ENCODE measurements at places on chromosomes 16 and 17.

DNA sequence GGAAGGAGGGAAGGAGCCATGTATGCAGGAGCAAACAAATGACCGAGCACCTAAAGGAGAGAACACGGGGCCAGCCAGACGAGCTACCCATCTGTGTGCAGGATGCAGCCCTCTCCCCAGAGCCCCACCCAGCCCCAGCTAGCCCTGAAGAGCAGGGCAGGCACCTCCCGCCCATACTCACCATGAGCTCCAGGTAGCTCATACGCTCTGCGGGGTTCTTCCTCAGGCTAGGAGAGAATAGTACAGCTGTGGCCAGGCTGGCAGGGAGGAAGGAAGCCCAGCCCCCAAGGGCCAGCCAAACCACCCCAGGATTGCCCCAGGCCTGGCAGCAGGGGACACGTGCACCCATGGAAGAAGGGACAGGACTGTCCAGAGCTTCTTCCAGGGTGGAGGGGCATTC, 81.9 kb downstream of the KCNJ18 start:
- no peak for DNase-seq

DNA sequence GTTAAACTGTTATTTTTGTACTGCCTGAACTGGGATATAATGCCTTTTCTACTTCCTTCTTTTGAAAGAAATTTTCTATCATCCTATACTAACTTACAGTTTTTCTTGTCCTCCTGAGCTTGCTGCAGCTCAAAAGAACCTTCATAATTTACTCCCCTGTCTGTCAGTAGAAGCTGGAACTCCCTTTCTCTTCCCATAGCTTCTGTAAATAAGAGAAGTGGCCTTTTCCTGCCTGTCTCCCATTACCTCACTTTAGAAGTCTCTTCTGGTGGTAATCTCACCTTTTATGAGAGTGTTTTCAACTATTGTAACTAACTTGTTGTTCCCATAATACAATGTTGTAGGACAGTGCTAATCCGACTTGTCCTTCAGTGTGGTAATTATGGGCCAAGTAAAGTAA, 246.7 kb upstream of the TBX2 start:
- DNase-seq = no peak

GRCh38 chr16:30892670-30893416, 1.0 kb downstream of the BCL7C start:
- DNase-seq = no peak

DNA sequence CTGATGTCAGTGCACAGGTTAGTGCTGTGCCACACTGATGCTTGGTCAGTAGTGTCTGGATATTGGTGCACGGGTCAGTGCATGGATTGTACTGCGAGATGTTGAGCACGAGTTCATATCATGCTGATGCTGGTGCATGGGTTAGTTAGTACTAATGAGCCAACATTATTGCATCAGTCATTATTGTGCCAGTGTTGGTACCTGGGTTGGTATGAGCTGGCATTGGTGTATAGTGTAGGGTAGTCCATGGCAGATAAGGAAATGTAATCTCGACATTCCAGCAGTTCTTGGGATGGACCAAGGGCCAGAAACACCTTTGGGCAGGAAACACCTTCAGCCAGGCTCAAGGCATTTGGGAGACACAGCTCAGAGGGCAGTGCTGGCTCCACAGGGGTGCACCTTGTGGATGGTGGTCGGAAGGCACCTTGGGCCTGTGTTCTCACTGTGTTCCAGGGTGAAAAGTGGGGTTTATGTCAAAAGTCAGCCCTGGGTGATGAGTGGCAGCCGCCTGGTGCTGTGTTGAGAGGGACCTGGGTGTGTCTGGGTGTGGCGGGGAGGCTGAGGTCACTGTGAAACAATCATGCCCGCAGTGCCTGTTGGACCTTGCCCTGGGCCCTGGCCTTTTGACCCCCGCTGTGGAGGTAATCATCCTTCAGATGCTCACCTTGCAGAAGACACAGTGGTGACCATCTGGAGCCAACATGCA, 100.7 kb upstream of the ZNF469 start:
- no peak for DNase-seq

- DNase-seq = no peak
These were observed 41.5 kb downstream of the GLG1 start for GRCh38 chr16:74565378-74565777.

DNA sequence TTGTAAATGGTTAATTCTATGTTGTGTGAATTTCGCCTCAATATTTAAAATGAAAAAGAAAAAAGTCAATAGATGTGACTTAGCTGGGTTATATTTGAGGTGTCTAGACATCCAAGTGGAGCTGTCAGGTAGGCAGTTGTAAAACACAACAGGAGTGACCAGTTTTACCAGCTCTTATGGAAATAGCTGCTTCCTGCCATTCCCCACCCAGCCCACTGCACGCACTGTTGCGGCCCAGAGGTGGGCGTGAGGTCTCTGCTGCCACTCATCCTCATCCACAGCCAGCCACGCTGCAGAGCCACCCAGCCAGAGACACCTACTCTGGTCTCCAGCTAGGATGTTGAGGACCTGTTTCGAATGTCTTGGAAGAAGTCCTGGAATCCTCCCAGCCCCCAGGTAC, 3.4 kb upstream of the CARD14 start:
- DNase-seq = no peak

- no peak for DNase-seq
These were observed 24.3 kb downstream of the CDK12 start for GRCh38 chr17:39485555-39485954.

DNA sequence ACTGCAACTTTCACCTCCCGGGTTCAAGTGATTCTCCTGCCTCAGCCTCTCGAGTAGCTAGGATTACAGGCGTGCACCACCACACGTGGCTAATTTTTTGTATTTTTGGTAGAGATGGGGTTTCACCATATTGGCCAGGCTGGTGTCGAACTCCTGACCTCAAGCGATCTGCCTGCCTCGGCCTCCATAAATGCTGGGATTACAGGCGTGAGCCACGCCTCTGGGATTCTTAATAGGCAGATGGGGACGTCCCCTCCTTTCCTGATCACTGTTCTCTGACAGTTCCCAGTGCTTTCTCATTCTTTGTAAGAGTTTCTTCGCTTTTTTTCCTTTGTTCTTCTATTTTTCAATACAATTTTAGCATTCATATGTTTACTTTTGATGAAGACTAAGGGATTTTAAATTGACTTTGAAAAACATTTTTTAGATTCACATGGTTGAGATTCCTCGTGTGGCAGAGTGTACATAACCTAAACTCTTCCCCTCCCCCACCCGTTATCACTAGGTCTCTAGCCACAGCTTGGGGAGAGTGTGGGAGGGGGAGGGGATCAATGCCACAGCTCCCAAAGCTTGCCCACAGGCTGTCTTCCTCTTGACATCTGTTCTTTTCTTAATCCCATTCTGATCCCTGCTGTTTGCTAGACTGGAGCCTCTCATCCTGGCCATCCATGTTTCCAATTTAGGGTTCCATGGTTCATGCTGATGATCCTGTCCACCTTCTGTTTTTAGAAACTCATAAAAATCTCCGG, 11.0 kb downstream of the ADORA2B start:
- DNase-seq = no peak

- DNase-seq = no peak
These were observed 16.9 kb downstream of the RAB40C start for GRCh38 chr16:606656-607307.

GRCh38 chr17:82019690-82020571, 2.7 kb downstream of the CENPX start:
- peak; percentile 66 for DNase-seq

DNA sequence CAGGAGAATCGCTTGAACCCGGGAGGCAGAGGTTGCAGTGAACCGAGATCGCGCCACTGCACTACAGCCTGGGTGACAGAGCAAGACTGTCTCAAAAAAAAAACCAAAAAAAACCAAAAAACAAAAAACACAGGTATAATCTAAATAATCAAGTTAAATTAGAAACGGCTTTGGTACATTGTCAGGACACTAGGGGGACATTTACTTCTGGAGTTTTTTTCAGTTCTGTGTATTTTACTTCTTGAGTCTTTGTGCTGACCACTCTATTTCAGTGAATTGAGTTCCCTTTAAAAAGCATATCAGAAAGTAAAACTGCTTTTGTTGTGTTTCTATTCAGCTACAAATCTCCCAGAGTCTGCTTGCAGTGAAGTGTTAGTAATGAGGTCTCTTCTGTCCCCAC, 36.3 kb downstream of the DHRS7B start:
- DNase-seq = no peak

- DNase-seq = no peak
These were observed 6.4 kb upstream of the CD300LD start for GRCh38 chr17:74598346-74599022.

DNA sequence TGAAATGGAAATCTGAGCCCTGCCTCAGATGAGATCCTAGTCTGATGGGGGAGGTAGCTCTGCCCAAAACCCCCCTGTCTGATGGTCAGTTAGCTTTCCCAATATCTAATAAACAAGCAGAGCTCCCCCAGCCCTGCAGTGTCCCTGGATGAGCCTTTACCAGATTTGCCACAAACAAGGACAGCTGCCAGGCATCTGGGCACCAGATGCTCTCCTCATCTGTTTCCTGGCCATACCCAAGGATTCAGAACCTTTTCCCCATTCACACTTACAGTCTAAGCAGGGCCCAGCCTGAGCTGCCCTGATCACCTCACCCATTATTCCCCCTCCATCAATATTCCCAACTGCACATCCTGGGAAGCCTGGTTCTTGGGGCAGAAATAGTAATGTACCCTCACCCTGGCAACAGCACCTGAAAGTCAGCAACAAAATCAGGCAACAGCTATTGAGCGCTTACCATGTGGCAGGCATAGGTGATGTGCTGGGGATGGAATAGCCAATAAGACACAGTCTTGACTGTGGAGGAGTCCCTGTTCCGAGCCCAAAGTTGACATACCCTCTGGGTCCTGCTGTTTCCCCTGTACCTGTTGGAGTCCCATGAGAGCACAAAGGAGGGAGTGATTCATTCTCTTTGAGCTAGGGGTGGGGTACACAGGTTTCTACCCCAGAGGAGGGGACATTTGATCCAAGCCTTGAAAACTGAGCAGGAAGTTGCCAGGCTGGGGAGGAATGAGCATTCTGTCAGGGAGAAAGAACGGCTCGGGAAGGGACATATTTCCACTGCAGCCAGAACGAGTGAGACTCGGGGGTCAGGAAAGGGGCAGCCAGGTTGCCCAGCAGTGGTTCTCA, 147.4 kb downstream of the TMEM132E start:
- DNase-seq = no peak

DNA sequence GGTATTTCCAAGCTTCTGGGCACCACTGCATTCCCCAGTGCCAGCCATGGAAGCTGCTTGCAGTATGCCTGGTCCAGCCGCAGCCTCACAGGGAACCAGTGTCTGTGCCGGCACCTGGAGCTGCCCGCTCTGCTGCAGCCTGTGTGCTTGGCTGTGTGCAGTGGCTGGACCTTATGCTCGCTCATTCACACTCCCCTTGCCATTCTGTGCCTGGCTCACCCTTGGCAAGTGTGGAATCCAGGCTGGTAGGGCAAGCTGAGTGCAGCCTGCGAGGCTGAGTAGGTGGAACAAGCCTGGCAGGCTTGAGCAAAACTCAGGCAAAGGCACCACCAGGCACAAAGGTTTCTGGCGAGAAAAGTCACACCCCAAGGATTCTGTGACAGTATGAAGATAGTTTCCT, 144.0 kb downstream of the MYO1D start:
- DNase-seq = no peak

- no peak for DNase-seq
These were observed 2.5 kb downstream of the CARHSP1 start for GRCh38 chr16:8866118-8866883.

- no peak for DNase-seq
These were observed 109.8 kb downstream of the SDR42E1 start for GRCh38 chr16:81901484-81901883.

DNA sequence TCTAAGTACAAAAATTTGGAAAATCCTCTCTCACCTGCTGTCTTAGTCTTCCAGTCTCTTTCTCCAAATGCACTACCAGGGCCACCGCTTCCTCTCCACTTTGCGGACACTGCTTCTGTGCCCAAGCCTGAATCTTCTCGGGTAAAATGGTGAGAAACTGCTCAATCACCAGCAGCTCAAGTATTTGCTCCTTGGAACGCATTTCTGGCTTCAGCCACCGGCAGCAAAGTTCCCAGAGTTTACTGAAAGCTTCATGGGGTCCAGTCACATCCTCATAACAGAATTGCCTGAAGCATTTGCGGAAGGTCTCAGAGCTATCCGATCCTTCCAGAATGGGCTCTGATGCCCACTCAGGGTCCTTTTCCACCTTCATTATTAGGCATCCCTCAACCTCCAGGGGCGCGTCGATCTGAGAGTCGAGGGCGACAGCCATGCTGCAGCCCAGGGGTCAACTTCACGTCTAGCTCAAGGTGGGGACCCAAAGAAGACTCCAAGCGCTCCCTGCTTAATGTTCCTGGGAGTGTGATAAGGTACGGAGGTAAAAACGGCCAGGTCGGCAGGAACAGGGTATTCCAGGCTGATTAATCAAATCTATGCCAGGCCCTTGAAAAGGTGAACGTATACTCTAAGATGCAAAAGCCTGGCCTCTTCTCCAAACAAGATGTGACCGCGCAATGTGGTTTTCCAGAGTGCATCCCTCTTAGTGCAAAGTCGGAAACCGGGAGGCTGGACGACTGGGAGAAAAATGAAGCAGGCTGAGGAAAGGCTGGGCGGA, 763 bp downstream of the ZKSCAN2 start:
- DNase-seq = peak; percentile 23

DNA sequence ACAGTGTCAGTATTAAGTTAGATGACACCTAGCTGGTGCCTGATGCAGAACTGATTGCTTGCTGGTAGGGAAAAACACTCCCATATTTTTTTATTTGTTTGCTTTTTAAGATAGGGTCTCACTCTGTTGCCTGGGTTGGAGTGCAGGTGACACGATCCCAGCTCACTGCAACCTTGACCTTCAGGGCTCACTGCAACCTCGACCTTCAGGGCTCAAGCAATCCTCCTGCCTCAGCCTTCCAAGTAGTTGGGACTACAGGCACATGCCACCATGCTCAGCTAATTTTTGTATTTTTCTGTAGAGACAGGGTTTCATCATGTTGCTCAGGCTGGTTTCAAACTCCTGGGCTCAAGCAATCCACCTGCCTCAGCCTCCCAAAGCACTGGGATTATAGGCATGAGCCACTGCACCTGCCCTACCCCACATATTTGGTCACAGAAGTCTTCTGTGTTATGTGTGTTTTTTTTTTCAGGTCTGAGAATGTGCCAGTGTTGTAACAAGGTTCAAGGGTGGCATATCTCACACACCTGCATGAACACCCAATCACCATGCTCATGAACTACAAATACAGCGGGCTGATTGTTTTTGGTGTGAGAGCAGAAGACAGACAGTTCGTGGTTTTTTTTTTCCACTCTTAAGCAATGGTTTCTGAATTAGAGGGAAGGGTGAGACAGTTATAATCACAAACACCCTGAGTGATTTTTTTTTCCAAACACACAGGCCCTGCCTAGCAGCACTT, 22.8 kb downstream of the SPAG9 start:
- no peak for DNase-seq

GRCh38 chr17:50620858-50621257, 13.8 kb upstream of the ABCC3 start:
- DNase-seq = no peak

All from germinal center (tissue), 1 donor.